ENCODE measurements at places on chromosomes 6 and 20.

GRCh38 chr6:169291646-169292337 is 38.1 kb upstream of the THBS2 start:
- DNase-seq, result no peak

GRCh38 chr20:16125816-16126215 is 447.4 kb downstream of the KIF16B start:
- DNase-seq, result no peak

DNA sequence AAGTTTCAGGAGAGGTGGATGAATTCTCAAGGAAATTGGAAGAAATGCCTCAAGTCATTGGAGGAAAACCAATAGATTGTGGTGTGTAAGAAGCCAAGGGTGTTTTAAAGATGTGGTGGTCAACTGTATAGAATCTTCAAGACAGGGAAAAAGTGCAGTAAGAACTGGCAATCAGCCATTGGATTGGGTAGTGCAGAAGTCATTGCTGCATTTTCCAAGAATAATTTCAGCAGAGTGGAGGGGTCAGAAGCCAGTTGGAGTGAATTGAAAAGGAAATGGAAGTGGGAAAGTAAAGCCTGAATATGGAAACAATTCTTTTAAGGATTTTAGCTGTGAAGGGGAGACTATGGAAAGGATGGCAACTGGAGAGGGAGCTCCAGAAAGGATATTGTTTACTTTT is 128.2 kb upstream of the TMEM170B start:
- DNase-seq, result no peak

DNA sequence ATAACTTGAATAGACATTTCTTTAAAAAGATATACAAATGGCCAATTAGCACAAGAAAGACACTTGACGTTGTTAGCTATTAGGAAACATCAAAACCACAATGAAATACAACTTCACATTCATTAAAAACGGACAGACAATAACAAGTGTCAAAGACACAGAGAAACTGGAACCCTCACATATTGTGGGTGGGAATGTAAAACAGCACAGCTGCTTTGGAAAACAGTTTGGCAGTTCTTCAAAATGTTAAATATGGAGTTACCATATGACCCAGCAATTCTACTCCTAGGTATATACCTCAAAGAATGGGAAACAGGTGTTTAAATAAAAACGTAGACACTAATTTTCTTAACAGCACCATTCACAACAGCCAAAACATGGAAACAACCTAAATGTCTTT is 100.5 kb upstream of the SLC22A23 start:
- DNase-seq, result no peak

GRCh38 chr6:16684195-16684689 is 77.0 kb downstream of the ATXN1 start:
- no peak for DNase-seq

GRCh38 chr20:44215125-44215524 is 4.6 kb upstream of the OSER1 start:
- no peak for DNase-seq

DNA sequence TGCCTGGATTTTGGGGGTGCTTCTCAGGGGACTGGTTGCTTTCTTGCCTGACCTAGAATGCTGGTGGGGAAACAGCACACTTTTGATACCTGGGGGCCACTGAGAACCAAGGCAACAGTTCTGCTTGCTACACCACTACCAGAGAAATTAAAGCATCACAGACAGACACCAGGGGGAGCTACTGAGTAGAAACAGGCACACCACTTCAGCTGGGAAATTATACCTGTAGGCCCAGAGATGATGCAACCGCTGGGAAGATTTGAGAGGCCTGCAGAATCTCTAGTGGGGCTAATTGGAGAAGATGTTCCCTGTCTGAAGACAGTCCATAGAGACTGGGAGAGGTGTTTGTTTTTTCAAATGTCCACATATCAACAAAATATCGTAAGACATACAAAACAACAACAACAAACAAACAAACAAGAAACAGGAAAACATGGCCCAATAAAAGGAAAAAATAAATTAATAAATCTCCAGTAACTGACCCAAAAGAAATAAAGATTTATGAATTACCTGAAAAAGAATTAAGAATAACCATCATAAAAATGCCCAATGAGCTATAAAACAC is 129.4 kb upstream of the RIN2 start:
- peak; percentile 29 for DNase-seq

GRCh38 chr6:2948228-2949025 is 22.9 kb downstream of the SERPINB6 start:
- no peak for DNase-seq

DNA sequence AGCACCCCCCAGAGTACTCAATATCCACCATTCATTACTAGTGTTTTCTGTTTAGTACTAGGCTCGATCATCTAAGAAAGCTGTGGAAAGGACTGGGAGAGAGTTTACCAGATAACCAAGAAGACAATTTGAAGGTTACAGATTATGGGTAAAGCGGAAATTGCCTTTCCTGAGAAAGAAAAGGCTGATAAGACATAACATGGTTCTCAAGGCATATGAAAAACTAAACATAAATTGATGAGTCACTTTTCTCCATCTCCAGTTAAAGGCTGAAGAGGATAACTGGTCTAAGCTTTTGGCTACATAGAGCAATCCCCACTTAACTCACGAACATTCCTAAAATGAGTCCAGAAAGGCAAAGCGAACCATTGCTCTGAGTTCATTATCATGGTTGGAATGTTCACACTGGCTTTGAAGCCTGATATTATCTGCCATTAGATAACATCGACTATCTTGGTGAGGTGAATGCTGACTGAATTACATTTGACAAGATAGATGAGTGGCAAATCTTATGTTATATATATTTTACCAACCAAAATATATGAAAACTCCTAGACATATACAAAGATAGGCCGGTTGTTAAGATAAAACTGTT is 65.8 kb downstream of the BTBD9 start:
- DNase-seq, result no peak

GRCh38 chr20:25195962-25196785 is 662 bp downstream of the ENTPD6 start:
- no peak for DNase-seq

DNA sequence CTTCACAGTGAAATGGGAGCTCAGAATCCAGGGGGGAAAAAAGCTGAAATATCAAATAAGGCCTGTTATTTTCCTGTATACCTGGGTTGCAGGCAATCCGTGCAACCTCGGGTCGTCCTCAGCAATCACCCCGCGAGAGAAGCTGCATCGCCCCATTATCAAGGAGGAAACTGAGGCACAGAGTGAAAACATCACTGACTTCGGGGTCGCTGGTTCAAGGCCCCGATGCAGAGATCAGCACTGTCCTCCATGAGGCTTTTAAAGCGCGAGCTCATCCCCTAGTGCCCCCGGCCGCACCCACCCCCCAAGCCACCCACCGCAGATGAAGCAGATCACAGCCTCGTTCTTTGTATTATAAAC is 203.9 kb downstream of the PREX1 start:
- no peak for DNase-seq

GRCh38 chr6:136037242-136037875 is 185.9 kb downstream of the PDE7B start:
- DNase-seq, result no peak

DNA sequence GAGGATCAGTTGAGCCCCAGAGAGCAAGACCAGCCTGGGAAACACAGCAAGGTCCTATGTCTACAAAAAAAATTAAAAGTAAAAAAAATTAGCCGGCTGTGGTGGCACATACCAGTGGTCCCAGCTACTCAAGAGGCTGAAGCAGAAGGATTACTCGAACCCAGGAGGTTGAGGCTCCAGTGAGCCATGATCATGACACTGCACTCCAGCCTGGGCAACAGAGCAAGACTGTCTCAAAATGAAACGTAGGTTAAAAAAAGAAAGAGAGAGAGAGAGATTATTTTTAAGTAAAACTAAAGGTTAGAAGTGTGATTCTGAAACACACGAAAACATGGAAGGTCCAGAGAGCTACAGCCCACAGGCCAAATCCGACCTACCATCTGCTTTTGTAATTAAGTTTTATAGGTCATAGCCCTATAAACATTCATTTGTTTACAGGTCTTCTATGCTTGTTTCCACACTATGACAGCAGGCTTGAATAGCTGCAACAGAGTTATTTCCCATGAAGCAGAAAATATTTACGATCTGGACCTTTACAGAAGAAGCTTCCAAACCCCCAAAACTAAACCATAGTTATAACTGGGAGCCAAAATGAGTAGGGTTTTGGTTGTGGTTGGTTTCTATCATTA is 279.7 kb downstream of the GMDS start:
- no peak for DNase-seq

- DNase-seq, result no peak
Measured at GRCh38 chr20:3323398-3323797, 84.1 kb downstream of the DNAAF9 start.

DNA sequence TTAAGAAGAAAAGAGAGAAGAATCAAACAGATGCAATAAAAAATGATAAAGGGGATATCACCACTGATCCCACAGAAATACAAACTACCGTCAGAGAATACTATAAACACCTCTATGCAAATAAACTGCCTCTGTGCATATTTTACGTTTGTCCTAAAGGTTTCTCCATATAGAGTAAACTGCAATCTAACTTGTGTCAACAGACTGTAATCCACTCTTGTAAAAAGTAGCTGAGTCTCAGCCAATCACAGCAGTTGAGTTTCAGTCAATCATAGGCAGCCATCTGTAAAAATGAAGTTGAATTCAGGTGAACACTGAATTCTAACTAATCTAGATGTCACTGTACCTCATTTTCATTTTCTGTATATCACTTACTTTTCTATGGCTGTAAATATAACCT is 112.2 kb upstream of the SYNCRIP start:
- DNase-seq, result no peak

All from astrocyte of the cerebellum (primary cell).